Activated T-helper 1 cell treated with anti-CD3 and anti-CD28 coated beads, Interleukin-12 subunit alpha, Interleukin-12 subunit beta, Interleukin-2, Interleukin-4 antibody, amounts not matched to agents 30 ng/mL and 10 ng/mL and 1 ng/mL, durations not matched to agents 14 hours and 24 hours and 36 hours (primary cell): ENCODE measurements at places on chromosomes 5 and 9.

- DNase-seq: no peak
Measured at GRCh38 chr5:433836-434235, 9.1 kb upstream of the EXOC3 start.

DNA sequence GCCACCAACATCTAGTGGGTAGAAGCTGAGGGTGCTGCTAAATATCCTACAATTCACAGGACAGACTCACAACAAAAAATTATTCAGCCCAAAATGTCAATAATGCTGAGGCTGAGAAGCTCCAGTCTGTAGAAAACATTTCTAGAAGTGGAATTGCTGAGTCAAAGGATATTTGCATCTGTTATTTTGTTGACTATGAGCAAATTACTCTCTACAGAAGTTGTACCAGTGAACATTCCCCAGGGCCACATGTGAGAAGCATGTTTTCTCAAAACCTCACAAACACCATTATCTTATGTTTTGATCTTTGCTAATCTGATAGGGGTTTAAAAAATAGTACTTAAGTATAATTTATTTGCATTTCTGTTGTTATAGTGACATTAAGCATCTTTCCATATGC is 15.4 kb downstream of the ITK start:
- DNase-seq: no peak

GRCh38 chr9:87677776-87678587 is 47.9 kb upstream of the CTSL start:
- DNase-seq: no peak

DNA sequence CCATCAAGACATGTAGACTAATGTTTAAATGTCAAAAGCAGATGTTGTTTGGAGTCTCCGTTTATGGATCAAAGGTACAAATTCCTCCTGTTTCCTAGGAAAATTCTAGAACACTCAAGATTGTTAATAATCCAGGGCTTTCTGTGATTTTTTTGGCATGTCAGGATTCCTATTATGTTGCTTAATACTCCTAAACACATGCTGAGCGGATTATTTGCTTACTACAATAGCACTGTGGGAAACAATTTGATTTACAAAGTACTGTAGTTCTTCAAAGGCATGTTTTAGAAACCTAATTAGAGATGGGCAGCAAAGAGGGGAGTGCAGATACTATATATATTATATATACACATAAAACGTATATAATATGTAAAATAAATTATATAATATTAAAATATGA is 19.0 kb upstream of the SCAMP1 start:
- DNase-seq: no peak

- no peak for DNase-seq
Measured at GRCh38 chr5:174381241-174381640, 335.7 kb downstream of the NSG2 start.

DNA sequence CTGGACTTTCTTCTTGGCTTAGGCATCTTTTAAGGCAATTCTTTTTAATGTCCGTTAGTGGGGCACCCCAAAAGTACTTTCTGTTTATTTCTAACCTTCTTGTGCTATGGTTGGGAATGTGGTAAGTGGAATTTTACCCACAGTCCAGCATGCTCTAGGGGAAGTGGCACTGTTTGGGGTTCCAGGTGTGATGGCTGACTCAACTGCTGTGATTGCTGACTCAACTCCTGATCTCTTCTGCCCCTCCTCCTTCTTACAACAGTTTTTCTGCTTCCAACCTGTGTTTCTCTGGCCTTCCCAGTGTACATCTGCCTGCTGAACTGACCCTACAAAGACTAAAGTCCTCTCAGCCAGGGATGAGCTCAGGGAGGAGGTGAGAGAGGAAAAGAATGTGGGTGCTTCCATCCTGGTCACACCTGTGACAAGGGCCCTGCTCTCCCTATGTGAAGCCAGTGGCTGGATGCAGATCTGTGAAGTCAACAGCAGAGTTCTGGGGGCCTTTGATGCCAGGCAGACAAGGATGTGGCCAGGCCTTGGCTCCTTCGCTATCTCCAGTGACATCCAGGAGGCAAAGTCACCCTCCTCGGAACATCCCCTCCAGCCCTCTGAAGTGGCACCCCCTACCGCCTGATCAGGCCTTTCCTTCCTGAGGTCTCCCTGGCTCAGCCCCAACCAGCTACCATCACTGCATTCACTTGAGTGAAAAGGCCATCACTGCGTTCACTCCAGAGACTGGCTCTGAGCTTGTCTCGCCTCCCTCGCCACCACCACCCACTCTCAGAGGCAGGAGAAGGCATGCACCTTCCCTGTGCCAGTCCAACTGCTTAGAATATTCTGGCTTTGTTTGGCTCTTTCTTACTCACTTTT is 72.2 kb downstream of the C5orf15 start:
- no peak for DNase-seq

DNA sequence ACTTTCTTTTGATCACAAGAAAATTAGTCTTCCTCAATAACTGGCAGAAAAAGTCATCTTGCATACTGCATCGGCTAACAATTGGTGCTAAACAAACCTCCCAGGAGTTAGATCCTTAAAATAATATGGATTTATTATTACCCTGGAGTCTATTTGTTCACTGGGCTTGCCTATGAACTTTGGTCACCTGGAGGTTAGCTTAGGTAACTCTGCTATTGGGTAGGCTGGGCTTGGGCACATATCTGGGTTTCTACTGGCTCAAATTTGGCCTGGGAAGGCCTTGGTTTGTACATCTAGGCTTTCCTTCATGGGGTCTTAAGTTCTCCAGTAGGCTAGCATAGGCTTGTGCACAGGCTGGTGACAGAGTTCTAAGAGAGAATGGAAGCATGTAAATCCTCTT is 279.9 kb downstream of the RASEF start:
- DNase-seq: no peak

- DNase-seq: no peak
Measured at GRCh38 chr5:139806726-139807646, 11.4 kb downstream of the PSD2 start.

GRCh38 chr5:72170101-72170500 is 62.8 kb downstream of the MAP1B start:
- no peak for DNase-seq

- no peak for DNase-seq
Measured at GRCh38 chr5:141957367-141957996, 520 bp downstream of the PCDH12 start.

DNA sequence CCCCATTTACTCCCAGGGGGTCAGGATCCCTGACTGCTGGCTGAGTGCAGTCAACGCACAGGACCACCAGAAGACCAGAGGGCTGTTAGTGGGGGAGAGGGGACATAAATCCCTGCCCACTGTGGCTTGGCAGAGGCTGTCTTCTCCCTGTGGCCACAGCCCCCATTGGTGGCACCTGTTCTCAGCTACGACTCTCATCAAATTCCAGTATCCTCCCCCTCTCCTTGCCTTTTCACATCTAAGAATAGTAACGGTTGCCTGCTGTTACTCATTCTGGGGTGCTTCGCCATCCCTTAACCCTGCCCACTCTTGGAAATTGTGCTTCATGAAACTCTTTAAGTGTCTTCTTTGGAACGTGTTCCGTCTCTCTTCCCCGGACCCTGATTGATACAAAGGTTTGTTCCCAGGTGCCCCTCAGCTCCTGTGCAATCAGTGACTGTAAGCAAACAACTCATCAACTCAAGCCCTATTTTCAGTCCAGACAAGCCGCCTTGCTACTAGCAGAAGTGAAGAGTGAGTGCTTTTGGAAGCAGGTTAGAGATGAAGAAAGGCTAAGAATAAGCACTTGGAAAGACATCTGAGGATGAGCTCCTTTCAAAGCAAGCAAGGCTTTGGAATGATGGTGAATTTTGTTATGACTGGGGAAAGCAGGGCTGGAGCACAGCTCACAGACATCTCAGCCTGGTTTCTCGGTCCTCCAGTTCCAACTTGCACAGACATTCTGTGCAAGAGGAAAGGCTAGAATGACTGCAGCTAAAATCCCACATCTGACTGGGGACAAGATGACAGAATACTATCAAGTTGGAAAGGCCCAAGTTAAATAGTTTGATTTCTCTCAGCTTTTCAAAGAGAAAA is 22.9 kb upstream of the DENND1A start:
- no peak for DNase-seq

GRCh38 chr5:68173007-68173406 is 42.5 kb upstream of the PIK3R1 start:
- DNase-seq: no peak

- no peak for DNase-seq
Measured at GRCh38 chr5:95876782-95877181, 54.3 kb upstream of the GLRX start.

DNA sequence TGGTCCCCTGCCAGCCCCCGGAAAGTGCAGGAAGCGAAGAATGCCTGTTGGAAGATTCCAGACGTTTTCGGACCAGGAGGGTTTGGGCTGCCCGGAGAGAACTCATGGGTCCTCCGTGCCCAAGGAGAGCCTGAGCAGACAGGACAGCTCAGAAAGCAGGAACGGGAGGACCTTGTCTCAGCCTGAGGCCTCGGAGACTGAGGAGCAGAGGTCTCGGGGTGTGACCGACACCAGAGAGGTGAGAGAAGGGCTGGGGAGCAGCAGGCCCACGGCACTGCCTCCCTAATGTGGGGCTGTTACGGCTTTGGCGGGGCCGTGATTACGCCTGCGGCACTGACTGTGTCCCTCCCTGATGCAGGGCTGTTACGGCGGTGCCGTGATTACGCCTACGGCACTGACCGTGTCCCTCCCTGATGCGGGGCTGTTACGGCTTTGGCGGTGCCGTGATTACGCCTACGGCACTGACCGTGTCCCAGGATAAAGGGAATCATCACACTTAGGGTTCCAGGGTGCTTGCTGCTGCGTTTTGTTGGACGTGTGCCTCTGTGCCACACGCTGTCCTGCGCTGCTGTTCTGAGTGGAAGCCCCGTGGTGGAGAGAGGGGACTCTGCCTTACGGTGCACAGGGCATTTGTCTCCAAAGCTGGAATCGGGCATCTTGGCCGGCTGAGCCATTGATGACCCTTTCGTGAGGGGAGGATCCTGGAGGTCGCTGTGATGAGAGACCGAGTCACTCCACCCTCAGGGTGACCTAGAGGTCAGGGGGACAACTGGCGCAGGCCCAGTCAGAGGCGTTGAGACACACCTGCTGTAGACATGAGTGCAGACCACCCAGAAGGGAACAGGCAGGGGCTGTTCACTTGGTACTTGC is 25.7 kb downstream of the CEP72 start:
- no peak for DNase-seq

DNA sequence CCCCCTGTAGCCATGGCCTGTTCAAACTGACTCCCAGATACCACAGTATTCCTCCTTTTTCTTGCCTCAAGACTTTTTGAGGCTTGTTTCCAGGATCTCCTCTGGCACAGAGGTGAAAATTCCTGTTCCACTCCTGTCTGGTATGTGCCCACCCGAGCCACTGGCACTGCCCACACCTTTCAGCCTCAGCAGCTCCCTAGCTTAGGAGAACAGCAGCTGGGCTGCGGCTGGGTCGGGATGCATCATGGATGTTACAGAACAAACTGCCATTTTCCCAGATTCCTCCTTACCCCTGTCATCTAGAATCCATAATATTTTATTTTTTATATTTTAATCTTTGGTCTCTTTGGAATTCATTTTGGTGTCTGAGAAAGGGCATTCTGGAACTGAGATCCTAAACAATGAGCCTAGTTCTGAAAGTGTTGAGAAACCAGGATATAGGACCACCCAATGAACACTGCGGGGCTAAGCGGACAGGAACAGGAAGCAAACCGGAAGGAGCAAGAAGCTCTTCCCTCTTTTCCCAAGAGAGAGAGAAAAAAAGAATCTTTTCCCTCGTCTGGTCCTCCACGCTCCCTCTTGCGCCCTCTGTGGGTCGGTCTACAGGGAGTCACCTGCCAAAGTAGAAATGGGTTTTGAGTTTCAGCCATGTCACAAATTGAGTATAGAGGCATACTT is 12.5 kb downstream of the OR2S2 start:
- DNase-seq: peak; percentile 27

DNA sequence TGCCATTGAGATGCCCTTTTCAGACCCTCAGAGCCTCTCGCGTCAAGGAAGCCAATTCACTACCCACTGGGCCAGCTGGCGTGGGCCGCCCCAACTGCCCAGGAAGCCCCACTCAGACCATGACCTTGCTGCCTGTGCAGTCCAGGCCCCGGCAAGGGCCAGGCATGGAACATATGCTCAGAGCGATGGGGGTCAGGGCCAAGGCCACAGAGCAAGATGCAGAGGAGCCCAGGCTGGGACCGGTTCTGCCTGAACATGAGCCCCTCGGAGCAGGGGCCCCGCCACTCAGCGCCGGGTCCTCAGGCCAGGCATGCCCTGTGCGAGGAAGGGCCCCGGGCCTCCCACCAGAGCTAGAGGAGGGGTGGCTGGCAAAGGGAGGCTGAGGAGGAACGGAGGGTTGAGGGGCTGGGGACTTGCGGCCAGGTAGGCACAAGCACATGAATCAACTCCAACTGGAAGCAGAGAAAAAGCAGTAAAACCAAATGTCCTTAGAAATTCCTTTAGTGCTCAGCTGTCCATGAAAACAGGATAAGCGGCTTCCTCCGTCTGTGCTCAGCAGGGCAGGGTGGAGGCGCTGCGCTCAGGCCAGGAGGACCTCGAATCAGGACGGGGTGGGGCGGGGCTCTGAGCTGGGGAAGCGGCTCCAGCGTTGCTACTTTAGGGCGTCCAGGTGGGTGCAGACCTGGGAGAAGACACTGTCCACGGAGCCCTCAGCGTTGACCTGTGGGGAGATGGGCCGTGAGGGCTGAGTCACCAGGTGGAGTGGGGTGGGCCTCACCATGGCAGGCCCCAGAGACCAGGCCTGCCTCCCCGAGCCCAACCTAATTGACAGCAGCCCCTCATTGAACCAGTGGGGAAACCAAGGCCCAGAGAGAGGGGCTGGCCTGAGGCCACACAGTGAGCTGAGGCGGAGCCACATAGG is 9.9 kb downstream of the AK1 start:
- DNase-seq: no peak

GRCh38 chr5:153237671-153238332 is 252.7 kb upstream of the GRIA1 start:
- no peak for DNase-seq

DNA sequence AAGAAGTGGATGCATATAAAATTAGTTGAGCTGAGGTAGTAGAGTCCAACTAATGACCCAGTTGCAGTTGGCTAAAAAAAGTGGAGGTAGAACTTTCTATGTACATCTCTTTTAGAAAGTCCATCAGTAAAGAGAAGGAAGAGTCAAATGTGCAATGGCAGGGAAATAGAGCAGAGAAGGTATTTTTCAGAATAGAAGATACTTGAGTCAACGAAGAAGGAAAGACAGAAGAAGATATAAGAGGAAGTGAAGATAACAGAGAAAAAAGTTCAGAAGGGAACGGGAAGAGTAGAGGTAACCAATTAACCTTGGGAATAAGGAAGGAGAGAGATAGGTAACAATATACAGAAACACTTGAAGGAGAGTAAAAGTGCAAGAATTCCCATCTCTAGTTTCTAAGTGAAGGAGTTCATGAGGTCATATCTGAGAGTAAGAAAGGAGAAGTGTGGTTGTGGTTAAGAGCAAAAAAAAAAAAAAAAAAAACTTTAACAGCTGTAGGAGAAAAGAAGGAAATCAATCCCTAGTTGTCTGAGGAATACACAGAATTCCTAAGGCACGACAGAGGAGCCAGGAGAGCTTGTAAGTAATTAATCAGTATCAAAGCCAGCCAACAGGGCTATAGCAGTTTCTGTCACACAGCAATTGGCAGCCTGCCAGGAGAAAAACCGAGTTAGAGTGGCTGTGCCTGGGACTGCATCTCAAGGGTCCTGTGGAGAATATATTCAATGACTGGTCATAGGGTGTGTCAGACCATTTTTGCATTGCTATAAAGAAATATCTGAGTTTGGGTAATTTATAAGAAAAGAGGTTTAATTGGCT is 61.0 kb downstream of the ARL15 start:
- no peak for DNase-seq
